Stimulated activated CD4-positive, alpha-beta T cell treated with anti-CD3 and anti-CD28 coated beads, Interleukin-1b, Interleukin-23, amount 100 ng/mL, for 24 hours (primary cell): ENCODE measurements at places on chromosomes 6 and 20.

- DNase-seq = no peak
These were observed 219.8 kb upstream of the ARID1B start for GRCh38 chr6:156557251-156557910.

DNA sequence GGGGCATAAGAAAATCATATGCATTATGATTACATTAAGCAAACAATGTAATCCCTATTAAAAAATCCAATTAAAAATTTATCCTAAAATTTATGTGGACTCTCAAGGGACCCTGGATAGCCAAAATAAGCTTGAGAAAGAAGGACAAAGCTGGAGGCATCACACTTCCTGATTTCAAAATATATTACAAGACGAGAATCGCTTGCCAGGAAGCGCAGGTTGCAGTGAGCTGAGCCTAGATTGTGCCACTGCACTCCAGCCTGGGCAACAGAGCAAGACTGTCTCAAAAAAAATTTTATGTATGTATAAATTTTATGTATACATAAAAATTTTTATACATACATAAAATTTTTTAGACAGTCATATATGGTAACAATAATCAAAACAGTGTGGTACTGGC lies 48.5 kb upstream of the GCNT2 start:
- no peak for DNase-seq

GRCh38 chr20:63005365-63005861 lies 1.4 kb downstream of the BHLHE23 start:
- DNase-seq = no peak

DNA sequence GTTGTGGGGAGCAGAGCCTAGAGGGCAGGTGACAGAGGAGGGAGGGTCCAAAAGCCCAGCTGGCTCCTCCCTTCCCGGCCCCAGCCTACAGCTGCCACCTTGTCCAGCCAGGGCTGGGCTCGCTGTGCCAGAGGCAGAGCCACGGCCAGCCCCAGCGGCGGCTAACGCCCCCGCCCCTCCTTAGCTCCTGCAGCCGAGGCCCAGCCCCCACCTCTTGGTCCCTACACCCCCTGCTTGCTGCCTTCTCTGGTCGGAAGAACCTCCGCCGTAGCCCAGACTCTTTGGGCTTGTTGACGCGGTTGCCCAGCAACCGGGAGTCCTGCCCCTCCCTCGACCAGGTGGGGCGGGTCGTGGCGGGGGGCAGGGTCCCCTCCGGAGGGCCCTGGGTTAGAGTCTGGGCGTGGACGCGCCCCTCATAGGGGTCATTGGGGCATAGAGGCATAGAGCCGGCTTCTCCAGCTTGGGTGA lies 521 bp upstream of the LKAAEAR1 start:
- no peak for DNase-seq

DNA sequence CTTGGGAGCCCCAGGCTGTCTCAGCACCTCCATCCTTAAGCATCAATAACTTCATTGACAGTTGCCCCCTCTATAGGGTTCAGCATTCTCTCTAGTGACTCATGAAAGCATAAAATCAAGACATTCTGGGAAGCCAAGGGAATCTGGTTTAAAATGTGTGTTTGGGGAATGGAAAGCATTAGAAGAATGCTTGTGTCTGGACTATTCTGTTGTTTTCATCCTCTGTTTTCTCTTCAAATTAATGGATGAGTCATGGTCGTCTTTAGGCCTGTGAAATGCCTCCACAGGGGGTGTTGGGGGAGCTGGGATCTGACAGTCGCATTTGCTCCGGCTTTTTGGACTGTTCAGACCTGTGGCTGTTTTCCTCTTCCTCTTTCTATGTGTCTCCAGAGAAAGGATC lies 279.7 kb downstream of the CDC5L start:
- no peak for DNase-seq

GRCh38 chr6:5995658-5995948 lies 11.1 kb downstream of the NRN1 start:
- no peak for DNase-seq

DNA sequence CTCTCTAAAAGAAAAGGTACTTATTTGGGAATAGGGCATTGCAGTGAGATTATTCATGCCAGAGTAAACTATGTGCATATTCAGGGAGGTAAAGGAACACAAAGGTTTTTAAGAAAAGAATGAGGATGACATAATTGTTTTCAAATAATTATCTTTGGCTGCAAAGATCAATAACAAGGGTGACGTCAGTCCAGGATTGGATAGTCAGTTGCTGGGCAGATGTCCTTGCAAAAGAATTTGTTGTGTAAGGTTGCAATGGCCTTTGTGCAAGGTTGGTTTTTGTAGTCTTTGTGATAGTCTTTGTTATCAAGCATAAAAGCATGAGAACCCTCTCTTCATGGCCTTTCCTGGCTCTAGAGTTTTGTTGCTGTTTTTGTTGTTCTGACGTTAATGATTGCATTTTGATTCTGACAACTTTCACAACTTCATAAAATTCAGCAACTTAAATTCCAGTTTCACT lies 17.7 kb downstream of the LOC128125822 start:
- DNase-seq = no peak

DNA sequence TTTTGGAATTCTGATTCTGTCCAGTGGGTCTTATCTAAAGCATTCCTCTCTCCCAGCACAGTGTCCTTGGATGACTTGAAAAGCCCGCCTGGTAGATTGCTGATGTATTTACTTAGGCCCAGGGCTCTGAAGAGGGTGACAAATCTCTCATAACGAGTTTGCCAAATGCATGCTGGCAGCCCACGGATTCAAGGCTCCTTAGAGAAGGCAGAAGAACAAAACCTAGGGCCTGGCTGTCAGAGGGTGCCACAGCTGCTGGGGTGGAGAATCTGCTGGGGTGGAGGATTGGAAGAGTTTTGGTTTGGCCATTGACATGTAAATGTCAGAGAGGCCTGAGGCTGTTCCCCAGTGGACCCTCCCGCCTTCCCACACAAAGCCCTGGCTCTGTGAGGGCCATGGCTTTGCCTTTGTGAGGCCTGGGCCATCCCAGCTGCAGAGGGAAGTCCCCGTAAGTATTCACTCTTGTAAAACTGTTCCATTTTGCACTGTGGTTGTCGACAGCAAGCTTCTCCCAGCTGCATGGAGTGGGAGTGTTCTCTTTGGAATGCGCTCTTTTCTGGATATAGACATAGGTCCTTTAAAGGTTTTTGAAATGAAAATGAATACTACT lies 50.3 kb downstream of the ANKRD6 start:
- DNase-seq = no peak

GRCh38 chr6:144286503-144287393 lies 1.6 kb downstream of the UTRN start:
- DNase-seq = no peak

GRCh38 chr6:41288030-41288753 lies 1.7 kb upstream of the TREM1 start:
- no peak for DNase-seq

DNA sequence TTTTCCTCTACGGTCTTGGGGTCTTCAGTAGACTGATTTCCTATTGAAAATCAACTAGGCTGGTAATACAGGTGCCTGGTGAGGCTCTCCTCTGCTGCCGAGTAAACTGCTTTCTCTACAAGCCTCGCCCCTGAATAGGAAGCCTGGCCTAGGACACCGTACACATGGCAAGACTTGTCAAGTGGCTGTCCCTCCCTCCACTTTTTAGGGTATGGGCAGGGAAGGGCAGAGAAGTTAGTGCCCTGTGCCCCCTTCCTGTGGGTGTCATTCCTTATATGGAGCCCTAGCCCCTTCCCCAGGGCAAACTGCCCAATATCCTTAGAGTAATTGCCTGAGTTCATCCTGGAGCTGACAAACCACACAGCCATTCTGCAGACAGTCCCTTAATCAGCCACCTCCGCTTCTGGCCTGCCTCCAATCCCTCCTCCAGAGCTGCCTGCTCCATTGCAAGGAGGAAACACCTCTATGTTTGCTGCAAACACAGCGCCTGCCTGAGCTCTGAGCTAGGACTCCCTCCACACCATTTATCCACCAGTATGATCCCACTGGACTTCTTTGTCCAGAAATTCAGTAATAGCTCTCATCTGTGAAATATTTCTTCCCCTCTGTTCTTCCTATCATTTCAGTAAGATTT lies 93.1 kb downstream of the CHD6 start:
- DNase-seq = no peak

DNA sequence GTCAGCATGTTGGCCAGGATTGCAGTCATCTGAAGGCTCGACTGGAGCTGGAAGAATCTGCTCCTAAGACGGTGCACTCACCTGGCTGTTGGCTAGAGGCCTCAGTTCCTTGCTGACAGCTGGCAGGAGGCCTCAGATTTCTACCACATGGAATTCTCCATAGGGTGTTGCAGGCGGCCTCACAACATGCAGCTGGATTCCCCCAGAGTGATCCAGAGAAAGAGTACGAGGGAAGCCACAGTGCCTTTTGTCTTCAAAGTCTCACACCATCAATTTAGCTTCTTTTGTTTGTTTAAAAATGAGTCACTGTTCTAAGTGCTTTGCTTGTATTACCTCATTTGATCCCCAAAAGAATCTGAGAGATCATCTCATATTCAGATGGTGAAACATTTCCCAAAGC lies 65.5 kb upstream of the FYN start:
- DNase-seq = no peak

DNA sequence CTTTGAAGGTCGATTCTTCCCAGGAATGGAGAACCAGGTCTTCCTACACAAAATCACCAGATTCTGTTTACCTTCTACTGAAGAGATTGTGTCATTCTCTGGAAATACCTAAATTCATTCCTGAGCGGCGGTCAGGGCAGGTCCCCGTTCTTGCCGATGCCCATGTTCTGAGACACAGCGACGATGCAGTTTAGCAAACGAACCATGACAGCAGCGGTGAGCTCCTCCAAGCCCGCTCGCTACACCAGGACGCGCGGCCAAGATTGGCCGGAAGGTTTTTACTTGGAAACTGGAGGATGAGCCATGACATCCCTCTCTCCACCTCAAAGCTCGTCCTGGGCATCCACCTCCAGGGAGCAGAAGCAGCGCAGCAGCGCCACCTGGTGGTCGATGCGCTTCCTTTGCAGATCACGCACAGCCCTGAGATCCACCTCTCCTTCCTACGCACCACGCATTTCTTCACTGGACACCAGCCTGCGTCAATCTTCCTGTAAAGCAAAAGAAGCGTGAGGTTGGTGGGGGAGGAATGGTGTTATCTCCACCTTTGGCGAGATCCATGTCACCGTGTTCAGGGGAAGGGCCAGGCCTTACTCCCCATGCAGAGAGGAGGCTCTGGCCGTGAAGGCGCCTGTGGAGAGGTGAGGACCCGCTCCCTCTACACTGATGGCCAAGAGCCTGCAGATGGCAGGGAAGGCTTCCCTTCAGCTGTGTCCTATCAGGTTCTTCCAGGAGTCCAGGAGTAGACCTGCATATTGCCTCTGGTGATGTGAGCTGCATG lies 9.9 kb upstream of the HLA-B start:
- peak; percentile 83 for DNase-seq

- no peak for DNase-seq
These were observed 133.9 kb downstream of the TIAM2 start for GRCh38 chr6:155128977-155129376.

DNA sequence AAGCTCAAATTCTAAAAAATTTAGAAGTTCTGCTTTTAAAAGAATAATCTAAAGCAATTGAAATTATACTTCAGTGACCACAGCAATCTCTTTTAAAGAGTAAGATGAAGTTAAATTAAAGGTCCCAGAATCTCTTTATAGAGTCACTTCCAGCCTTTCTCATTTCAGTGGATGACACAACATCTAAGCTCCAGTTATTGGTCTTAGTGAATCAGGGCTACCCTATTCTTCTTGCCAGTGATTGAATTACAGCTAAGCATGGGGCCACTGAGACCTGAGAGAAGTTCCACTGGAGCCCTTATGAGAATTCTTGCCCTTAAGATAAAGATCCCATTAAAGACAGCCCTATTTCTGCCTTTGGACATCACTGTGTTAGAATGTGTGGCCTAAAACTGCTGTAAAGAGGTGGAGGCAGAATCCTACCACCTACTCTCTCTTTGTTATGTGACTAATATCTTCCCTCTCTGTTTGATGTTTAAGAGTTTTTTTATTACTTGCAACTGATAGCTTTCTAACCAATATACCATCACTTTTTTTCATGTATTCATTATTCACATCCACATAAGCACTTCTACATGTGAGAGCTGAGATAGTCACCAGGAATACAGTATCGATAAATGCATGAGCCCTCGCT lies 128.6 kb downstream of the UNC5CL start:
- no peak for DNase-seq

- peak; percentile 17 for DNase-seq
These were observed 75.4 kb upstream of the TMEM244 start for GRCh38 chr6:129936329-129937165.

- DNase-seq = no peak
These were observed 5.1 kb downstream of the LAMA5 start for GRCh38 chr20:62361799-62362589.

DNA sequence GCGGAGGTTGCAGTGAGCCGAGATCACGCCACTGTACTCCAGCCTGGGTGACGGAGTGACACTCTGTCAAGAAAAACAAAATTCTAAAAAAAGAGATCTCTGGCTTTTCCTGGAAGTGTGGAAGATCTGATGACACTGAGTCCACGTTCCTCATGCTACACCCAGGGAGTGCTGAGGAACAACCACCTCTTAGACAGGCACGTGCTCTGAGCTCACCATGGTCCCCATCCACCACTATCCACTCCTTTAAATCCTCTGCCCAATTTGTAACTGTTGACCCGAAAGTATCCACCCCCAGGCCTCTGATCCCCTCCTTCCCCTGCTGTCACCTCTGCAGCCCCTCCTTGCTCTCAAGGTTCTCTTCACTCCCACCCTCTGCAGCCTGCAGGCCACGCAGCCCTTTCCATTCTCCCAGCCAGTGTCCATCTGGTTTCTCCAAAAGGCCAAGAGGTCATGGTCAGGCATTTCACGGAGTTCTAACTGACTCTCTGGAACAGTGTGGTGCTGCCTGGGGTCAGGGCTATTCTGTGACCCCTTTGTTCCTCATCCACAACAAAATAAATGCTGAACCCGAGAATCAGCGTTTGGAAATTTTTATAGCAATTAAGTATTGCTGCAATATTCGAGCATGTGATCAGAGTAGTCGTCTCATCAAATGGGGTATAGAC lies 88.8 kb downstream of the ATP9A start:
- no peak for DNase-seq

- no peak for DNase-seq
These were observed 126.3 kb downstream of the CARMIL1 start for GRCh38 chr6:25405442-25405841.

DNA sequence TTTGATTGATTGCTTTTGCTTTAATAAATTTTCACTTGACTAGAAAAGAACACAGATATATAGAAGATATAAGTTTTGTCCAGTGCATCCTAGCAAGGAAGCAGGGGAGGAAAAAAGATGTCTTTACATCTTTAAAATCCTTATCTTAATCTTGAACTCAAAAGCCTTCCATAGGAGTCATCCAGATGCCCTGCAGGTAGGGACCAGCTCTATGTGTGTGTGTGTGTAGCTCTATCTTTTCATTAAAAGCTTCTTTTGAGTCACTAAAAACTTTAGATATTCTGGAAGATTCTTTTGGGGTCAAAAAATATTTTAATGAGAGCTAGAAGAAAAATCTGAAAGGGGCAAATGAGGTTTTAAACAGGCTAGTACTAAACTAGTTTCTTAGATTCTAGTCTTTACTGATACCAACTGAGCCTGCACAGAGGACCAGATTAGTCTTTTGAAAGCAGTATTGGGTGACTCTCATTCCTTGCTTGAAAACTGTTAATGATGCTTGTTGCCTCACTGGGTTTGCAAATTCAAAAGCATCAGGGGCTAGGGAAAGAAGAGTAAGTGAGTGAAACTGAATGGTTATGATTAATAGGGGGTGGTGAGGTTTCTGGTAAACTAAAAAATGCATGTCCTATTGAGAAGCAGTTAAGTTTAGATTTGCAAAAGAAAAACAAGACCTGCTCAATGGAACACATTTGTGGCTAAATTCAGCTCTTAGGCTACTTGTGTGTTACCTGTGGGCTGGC lies 40.6 kb upstream of the JAG1 start:
- DNase-seq = no peak
